ENCODE measurements at places on chromosomes 2 and 18. TPM values are rescaled to one million over a fixed set of nuclear protein-coding genes. Genes with fewer than 3 reads are reported as not detected.

Gene RIT2
- polyA plus RNA-seq = 26.4 TPM

Gene SKOR2
- 5.9 TPM for polyA plus RNA-seq

Gene RUFY4
- polyA plus RNA-seq = 0.32 TPM

Gene SCLY
- 21.8 TPM for polyA plus RNA-seq

Gene HTR2B
- polyA plus RNA-seq = 0.26 TPM

Gene IHH
- polyA plus RNA-seq = 0.59 TPM

Gene MRPL33
- 94.7 TPM for polyA plus RNA-seq

Gene VWA3B
- 2.4 TPM for polyA plus RNA-seq

All from spinal cord (tissue), 10 donors.